Amniotic stem cell (primary cell): ENCODE measurements at places on chromosomes 11 and 22.

- no peak for DNase-seq
These were observed 34.2 kb downstream of the MCM5 start for GRCh38 chr22:35434061-35434710.

- DNase-seq = peak; percentile 21
These were observed at the start of gene KMT5B for GRCh38 chr11:68213135-68213515. KMT5B (minus strand) TSS chr11:68213296; CDS start chr11:68190076, 23,220 bp downstream.

- no peak for DNase-seq
These were observed 19.8 kb downstream of the ARVCF start for GRCh38 chr22:19996694-19997384.

- no peak for DNase-seq
These were observed 27.2 kb upstream of the TH start for GRCh38 chr11:2198621-2199365.

DNA sequence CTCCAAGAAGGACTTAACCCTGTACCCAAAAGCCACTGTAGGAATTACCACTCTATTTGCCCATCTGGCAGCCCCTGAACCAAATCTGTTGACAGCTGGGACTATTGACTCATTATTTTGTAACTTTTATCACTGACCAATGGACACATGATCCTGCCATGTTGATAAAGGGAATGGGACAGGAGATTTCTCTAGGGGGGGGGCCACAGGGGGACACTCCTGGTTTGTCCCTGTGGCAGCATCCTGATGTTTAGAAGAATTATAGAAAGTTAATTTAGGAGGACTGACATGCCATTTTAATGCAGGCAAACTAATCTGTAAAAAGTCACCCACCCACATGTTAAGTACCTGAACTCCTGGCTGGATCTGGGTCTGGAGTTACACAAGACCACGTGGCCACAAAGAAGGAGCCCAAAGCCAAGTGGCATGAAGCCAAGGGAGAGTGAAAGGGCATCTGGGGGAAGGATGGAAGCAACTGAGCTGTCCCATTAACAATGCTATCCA lies 558.1 kb downstream of the ETS1 start:
- DNase-seq = no peak

GRCh38 chr11:34345991-34346480 lies 11.8 kb downstream of the ABTB2 start:
- DNase-seq = no peak

DNA sequence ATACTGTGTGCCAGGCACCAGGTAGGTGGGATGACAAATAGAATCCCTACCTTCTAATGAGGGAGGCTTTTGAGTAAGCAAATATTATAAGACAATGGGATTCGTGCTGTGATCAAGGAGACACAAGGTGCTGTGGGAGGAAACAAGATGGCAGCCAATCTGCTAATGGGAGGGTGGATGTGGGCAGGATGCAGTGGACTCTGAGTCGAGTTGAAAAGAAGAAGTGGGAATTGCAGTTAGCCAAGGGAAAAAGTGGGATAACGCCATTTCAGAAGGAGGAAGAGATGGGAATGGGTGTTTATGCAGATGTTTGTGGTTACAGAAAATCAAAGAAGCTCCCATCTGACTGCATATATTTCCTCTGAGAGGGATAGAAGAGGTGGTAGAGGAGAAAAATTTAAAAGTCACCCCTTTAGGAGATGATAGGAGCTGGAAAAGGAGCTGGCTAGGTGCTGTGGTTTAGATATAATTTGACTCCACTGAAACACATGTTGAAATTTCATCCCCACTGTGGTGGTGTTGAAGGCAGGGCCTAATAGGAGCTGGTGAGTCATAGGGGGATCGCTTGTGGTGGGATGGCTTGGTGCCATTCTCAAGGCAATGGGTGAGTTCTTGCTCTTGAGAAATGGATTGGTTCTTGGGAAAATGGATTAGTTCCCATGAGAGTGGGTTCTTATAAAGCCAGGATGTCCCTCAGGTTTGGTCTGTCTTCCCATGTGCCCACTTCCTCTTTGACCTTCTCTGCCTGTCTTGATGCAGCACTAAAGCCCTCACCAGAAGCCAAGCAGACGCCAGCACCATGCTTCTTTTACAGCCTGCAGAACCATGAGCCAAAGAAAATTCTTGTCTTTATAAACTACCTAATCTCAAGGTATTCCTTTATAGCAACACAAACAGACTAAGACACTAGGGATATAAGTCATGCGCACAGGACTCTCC lies 30.0 kb upstream of the POU2AF1 start:
- no peak for DNase-seq

GRCh38 chr11:61826930-61827570 lies 1.1 kb upstream of the FADS2 start:
- DNase-seq = no peak

GRCh38 chr11:106683435-106683834 lies 334.8 kb downstream of the GUCY1A2 start:
- no peak for DNase-seq

DNA sequence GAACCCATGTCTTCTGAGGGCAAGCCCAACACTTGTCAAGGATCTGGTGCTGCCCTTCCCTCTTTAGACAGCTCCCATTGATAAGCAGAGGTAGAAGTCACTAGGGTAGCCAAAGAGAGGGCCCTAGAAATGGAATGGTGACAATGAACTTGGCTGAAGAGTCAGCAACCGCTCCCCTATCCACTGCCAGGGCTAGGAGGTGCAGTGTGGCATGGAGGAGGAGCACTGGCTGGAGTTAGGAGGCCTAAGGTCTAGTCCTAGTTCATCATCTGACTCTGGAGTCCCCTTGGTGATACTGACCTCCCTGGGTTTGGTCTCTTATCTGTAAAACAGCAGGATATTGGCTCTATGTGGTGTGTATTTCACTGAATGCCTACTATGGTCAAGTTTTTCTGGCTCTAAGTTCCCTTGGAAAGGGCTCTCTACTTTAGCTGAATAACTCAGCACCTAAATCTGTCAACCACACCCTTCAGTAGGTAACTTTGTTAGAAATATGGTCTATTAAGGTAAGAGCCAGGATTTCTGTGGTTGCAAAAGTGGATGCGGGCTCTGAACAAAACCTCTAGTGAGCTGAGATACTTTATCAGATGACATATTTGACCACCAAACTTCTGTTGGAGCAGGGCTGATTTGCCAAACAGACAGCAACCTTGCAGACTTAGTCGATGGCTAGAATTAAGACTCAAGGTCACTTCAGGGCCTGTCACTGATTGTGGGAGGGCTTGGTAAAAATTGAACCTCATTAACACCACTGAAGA lies 10.5 kb downstream of the TIMP3 start:
- DNase-seq = no peak

DNA sequence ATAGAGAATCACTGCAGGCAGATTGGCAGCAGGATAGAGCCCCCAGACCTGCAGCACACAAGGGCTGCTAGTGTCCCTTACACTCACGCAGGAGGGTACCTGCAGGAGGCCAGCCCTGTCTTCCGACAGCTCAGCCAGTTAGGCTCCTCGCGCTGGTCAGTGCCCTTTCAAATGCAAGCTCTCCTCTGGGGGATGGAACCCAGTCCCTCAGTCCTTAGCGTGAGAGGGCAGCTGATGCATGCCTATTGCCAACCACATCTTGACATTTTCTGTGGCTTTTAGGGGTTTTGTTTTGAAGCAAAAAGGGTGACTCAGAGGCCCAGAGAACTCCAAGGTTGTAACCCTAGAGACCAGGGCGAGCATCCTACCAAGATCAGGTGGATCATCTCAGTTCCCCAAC lies 40.0 kb downstream of the WNT11 start:
- no peak for DNase-seq

- DNase-seq = no peak
These were observed 2.2 kb downstream of the CYB561A3 start for GRCh38 chr11:61359516-61359915.

GRCh38 chr22:37310815-37311595 lies 28.7 kb downstream of the CYTH4 start:
- no peak for DNase-seq

DNA sequence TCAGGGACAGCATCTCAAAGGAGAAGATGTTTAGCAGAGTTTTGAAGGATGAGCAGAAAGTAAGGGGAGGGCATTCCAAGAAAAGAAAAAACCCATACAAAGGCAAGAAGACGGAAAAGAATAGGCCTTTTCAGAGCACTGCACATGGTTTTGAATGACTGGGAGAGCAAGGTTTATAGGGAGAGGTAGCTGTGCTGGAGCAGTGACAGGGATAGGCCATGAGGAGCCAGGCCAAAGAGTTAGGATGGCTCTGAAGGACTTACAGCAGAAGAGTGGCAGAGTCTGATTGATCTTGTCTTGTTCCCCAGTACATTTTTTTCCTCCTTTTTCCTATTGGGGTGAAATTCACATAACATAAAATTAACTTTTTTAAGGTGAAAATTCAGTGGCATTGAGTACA lies 55.8 kb upstream of the PAK1 start:
- no peak for DNase-seq

GRCh38 chr22:24542641-24543040 lies 12.3 kb downstream of the GUCD1 start:
- no peak for DNase-seq

GRCh38 chr11:1155274-1155693 lies 2.5 kb upstream of the MUC5AC start:
- DNase-seq = no peak

DNA sequence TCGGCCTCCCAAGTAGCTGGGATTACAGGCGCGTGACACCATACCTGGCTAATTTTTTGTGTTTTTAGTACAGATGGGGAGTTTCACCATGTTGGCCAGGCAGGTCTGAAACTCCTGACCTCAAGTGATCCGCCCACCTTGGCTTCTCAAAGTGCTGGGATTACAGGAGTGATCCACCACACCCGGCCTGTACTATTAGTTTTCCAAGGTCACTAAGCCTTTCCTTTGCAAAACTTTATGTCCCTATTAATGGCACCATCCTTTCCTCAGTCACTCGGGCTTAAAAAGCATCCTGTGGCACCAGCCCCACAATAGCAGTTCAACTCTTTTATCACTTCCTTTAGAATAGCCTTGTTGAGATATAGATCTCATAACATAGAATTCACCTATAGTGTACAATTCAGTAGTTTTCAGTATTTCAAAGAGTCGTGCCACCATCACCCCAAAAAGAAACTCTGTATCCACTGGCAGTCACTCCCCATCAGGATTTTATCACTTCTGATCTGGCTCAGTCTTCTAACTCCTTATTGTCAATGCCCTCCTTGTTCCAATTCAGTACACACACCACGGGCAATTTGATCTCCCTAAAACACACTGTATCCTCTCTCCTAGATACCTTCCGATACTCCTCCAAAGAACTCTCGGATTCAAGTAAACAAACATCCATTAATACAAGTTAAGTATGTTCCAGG lies 921 bp upstream of the BCL2L13 start:
- no peak for DNase-seq

- no peak for DNase-seq
These were observed 83.5 kb upstream of the WNT7B start for GRCh38 chr22:46060292-46061123.

DNA sequence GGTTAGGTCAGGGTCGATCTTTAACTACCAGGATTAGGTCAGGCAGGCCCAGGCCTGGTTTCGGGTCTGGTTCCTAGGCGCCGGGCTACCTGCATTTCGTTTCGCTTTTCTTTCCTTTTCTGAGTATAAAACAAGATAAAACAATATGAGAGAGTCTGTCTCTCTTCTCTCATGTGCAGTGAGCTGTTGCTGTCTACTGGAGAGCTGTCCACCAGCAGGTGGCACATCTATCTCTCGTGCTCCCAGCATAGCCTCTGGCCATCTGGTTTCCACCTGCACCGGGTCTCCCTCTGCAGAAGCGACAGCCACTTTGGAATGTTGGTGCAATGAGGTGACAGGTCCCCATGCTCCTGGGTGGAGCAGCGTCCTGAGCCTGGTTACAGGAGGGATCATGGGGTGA lies 27.6 kb downstream of the RIBC2 start:
- peak; percentile 24 for DNase-seq

DNA sequence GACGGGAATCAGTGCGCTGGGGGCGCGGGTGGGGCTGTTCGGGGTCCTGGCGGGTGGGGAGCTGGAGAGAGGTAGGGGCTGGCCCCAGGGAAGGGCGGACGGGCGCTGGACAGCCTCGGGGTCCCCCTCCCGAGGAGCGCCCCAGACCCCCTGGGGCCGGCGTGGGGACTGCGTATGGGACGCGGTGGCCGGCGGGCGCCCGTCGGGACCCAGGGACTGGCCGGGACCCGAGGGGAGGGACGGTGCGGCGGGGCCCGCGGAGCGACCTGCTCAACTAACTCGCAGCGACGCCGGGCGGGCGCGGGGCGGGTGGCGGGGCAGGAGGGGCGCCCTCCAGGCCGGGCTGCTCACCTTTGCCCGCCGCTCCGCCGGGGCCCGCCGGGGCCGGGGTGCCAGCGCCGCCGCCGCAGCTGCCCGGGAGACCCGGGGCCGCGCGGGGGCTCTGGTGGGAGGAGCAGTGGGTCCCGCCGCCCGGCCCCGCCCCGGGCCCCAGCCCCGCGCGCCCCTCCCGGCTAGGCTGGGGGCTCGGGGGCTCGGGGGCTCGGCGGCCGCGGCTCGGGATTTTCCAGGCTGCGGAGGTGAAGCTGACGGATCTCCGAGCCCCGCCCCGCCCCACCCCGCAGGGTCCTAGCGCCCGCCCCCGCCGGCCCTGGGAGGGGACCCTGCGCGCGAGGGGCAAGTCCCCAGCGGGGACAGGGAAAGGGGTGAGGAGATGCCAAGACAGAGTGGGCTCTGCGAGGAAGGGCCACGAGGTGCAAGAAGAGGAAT lies 12.3 kb downstream of the STARD10 start:
- DNase-seq = no peak

DNA sequence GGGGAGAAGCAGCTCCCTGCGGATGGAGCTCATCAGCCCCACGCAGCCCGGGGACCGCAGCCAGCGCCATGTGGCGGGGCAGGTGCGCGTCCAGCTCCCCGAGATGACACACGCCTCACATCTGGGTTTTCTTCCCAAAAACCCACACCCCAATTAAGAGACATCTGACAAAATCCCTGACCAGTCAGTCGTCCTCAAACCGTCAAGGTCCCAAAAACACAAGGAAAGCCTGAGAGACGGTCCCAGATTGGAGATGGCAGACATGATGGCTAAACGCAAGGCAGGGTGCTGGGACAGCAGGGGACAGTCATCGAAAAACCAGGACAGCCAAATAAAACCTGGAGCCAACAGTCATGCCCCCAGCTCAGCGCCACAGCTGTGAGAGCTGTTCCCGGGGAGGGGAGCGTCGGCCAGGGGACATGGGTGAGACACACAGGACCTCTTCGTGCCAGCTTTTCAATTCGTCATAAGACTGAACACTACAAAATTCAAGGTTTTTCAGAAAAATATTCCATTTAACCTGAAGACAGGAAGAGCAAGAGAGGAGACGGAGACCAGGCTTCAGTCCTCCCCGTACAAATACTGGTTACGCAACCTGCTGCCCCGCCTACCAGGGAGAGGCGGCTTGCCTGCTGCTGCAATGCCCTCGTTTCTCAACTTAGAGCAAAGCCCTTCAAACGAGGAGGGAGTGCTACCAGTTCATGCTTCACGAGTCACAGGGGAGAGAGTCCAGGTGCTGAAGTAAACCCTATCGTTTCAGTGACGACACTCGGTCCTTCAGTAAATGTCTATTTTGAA lies 10.5 kb downstream of the TOLLIP start:
- DNase-seq = no peak

DNA sequence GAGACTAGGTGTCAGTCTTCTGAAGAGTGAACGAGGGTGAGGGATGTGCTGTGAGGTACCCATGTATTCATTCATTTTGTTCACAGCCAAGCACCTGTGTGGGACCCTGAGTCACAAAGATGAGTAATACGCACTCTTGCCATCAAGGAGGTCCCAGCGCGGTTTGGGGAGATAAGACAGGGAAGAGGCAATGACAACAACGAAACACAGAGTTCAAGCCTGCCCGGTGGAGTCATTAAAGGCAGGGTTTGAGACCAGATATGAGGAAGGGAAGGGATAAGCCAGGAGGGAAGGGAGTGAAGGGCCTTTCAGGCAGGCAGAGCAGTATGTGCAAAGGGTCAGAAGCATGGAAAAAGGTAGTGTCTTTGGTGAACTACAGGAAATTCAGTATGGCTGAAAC lies 4.6 kb downstream of the DCHS1 start:
- no peak for DNase-seq

GRCh38 chr22:50220603-50221409 lies 20.0 kb downstream of the SELENOO start:
- no peak for DNase-seq
